CD4-positive, alpha-beta T cell treated with Interleukin-2 at 100 ng/mL for 4 hours (primary cell): ENCODE measurements at places on chromosomes 4 and X.
A peak's percentile ranks its signal among the peaks of the same experiment; 100 is the strongest.

GRCh38 chrX:100870527-100870926 is 3.6 kb downstream of the NOX1 start:
- DNase-seq, result no peak

DNA sequence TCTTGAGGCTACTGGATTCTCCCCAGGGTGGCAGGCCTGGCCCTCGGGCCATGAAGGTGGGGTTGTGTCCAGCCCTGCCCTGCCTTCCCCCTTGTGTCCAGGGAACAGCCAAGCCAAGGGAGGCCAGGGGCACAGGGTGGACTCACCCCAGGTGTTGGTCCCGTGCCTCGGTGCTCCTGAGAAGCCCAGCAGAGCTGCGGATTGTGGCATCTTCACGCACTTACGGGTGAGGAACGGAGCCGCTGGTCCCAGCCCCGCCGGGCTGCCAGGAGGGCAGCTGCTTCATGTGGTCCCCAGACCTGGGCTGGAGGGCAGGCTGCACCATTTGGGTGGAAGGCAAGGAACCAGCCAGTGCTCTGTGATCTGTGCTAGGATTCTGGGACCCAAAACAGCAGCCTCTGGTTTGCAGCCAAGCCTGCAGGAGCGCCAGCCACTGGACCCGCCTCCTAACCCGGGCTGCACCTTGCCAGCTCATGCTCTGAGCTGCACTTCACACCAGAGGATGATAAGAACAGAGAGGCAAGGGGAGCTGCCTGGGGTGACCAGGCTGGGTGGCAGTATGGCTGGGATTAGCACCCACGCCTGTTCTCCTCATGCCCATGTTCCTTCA is 36.1 kb upstream of the HMX1 start:
- DNase-seq, result no peak

DNA sequence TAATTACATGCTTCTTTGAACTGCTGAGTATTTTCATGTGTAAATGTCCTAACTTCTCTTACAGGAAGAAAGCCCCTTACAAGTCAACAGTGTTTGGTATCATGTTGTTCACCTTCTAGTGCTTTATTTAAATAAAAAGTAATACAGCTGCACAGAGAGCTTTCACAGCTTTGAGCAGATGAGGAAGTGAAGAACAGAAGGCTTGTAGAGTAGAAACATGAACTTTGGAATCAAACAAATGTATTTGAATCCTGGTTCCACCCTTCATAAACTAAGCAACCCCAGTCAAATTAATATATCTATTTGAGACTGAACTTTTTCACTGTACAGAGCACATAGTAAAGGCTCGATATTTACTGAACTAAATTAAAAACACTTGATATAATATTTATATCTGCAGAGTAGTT is 120.5 kb downstream of the CAMK2D start:
- DNase-seq, result no peak

DNA sequence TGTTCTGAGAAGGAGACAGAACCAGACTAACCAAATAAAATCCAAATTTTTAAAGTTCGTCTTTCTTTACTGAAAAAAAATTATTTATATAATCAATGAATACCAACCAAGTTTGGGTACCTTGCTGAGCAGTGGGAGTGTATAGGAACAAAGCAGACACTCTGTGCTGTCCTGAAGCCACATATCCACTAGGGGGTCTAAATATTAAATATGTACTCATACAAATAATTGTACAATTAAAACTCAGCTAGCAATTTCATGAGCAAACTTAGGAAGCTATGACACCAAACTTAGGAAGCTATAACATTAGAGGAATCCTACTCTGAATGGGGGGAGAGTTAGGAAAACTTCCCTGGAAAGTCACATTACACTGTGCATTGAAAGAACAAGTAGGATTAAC is 582.0 kb upstream of the EPHA5 start:
- no peak for DNase-seq

- no peak for DNase-seq
Measured at GRCh38 chrX:139058831-139059495, 347.4 kb upstream of the FGF13 start.

DNA sequence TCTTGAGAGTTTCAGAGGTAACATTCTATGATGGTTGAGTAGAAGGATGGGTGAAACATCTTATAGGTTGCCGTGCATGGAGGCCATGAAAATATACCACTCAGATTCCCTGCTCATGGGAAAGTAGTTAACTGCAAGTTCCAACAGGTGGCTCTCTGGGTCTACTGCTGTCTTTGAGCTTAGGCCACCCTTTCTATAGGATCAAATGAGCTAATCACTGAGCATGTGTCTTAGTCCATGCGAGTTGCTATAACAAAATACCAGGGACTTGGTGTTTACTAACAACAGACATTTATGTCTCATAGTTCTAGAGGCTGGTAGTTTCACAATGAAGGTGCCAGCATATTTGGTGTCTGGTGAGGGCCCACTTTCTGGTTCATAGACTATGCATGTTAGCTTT is 144.8 kb upstream of the UNC5C start:
- DNase-seq, result no peak

- no peak for DNase-seq
Measured at GRCh38 chr4:62342346-62342745, 1142.2 kb downstream of the ADGRL3 start.

- DNase-seq, result peak; percentile 39
Measured at GRCh38 chr4:110164856-110165255, 33.6 kb downstream of the ELOVL6 start.

DNA sequence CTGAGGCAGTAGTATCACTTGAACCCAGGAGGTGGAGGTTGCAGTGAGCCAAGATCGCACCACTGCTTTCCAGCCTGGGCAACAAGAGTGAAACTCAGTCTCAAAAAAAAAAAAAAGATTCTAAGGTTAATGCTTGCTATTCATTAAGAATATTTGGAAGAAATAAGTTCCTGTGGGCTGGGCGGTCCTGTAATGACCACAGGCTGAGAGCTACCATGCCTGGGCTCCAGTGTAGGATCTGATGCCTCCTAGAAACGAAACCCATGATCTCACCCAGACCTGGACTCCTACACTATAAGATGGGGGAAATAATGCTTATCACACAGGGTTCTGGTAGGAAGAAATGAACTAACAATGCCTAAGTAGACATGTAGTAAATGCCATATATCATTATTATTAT is 17.8 kb downstream of the TMEM192 start:
- no peak for DNase-seq

DNA sequence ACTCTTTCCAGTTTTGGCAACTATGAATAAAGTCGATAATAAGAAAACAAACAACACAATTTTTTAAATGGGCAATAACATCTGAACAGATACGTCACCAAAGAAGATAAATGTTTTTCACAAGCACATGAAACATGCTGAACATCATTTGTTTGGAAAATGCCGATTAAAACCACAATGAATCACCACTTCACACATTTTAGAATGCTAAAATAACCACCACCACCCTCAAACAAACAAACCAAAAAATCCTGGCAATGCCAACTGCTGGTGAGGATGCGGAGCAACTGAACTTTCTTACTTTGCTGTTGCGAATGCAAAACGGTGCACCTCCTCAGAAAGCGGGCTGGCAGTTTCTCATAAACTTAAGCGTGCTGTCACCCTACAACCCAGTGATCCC is 115.9 kb downstream of the NSUN7 start:
- DNase-seq, result no peak

DNA sequence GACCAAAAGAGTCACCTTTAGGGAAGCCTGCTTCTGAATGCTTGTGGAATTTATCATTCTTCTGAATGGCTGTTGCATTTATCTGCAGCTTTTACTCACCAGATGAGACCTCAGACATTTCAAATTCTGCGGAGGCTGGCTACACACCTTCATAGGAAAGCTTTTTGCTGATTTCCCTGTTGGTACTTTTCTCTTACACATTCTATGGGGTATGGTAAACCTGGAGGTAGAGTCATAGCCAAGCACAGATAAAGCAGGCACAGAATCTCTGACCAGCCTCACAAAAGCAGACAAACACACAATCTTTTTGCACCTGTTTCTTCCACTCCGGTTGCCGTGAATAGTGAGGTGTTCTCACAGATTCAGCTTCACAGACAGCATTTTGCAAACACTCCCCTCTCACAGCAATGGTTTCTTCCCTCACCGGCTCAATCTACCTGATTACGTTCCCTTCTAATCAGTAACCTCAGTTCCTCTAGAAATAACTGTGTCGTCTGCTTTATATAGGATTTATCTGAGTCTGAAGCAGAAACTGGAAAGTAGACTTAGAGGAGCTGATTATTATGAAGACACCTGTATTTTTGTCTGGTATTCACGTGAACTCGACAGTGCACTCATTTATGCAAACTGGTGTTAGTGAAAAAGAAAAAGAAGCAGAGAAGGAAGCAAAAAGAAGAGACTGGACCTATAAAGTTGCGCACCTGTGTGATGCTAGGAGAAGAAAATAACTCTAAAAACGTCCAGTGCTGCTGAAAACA is 83.1 kb downstream of the DMD start:
- no peak for DNase-seq
